ENCODE measurements at places on chromosomes 1 and 21. TPM values are rescaled to one million over a fixed set of nuclear protein-coding genes. Genes with fewer than 3 reads are reported as not detected.

COL16A1 gene
- total RNA-seq, result 133 TPM

CLDN8 gene
- not detected for total RNA-seq

NPR1 gene
- total RNA-seq, result 1.5 TPM

- DNase-seq, result peak; percentile 14
These were observed 451.4 kb downstream of the PTPRU start for GRCh38 chr1:29687601-29688244.

DNA sequence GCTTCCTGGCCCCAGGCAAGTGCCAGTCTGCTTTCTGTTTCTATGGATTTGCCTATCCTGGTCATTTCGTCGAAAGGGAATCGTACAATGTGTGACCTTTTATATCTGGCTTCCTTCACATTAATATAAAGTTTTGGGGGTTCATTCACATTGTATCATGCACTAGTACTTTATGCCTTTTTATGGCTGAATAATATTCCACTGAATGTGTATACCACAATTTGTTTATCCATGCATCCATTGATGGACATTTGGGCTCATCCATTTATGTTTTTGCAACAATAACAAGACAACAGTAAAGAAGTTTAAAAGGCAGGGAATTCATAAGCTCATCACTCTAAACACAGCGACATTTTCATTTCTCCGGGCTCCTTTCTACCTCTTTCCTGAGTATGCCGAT is 50.6 kb downstream of the SPSB1 start:
- no peak for DNase-seq

DNA sequence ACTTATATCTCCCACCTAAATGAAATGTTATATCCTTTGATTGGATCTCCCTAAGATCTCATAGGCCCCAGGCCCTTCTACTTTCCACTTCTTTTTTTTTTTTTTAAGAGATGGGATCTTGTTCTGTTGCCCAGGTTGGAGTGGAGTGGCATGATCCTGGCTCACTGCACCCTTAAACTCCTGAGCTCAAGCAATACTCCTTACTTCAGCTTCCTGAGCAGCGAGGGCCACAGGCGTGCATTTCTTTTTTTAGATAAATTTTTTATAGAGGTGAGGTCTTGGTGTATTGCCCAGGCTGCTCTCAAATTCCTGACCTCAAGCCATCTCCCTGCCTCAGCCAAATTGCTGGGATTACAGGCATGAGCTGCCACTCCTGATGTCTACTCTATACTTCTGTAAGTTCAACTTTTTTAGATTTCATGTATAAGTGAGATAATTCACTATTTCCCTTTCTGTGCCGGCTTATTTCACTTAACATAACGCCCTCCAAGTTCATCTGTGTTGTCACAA is 987.5 kb upstream of the NCAM2 start:
- no peak for DNase-seq

DNA sequence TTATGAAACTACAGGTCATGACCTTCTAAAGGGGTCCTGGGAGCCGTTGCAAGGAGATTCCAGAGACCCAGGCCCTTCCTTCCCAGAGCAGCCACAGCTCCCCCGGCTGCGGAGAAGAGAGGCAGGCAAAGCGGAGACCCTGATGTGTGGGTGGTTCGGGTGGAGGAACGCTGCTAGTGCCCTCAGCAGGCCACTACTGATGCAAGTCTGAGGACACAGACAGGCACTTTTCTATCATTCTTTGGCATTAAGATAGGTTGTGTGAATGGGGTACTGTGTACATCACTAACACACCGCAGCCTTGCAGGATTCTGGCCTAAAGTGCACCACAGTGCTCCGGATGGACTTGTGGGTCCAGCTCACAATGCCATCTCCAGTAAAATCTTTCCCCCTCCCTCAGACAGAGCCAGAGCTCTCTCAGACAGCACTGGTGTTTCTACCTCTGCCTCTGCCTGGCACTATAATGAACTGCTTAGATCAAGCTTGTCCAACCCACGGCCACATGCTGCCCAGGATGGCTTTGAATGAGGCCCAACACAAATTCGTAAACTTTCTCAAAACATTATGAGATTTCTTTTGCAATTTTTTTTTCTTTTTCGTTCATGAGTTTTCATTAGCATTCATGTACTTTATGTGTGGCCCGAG is 121.4 kb downstream of the TGFBR3 start:
- DNase-seq, result no peak

- DNase-seq, result no peak
These were observed 9.9 kb upstream of the SPRR4 start for GRCh38 chr1:152960452-152961044.

DNA sequence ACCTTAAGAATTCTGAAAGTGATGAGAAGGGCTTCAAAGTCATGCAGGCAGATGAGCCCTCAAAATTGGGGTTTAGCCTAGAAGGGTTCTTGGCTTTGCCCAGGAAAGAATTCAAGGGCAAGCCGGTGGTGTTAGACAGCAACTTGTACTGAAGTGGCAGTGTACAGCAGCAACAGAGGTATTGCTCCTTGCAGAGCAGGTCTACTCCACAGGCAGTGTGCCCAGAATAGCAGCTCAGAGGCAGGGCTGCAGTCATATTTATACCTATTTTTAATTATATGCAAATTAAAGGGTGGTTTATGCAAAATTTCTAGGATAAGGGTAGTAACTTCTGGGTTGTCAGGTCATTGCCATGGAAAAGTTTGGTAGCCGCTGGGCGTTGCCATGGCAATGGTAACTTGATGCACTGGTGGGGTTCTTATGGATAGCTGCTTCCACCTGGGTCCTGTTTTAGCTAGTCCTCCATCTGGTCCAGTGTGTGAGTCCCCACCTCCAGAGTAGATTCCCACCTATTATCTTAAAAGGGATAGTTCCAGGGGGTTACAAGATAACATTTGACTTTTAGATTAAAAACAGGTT is 57.9 kb upstream of the CR2 start:
- DNase-seq, result no peak

DNA sequence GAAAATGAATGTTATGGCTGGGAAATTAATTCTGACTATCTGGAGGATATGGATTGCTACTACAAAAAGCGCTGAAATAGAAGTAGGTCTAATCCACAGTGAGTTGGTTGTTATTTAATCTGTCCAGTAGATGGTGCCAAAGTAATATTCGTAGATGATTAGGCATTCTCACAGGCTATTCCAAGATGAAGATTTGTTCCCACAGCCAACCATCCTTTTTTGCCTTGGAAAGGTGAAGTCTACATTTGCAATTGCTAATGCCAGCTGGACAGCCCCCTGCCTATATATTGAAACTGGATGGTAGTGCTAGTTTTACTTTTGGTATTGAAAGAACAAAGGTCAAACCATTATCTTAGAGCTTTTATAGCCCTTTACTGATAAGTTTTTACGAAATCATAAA is 43.8 kb downstream of the RBM11 start:
- peak; percentile 60 for DNase-seq

DNA sequence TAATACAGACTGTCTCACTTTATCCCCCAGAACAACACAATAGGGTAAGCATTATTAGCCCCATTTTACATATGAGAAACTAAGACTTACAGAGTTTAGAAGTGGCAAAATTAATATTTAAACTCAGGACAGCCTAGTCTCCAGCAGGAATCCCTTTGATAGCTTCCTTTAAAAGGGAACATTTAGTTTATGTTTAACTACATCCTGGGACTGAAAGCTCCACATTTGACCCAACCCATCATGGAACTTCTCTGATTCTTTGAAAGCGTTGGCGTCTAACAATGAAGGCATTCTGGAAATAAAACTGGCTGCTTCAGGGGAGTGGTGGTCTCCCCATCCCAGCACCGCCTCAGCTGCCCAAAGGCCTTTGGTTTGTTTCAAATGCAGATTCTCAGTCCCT is 250.6 kb upstream of the NFIA start:
- DNase-seq, result no peak

DNA sequence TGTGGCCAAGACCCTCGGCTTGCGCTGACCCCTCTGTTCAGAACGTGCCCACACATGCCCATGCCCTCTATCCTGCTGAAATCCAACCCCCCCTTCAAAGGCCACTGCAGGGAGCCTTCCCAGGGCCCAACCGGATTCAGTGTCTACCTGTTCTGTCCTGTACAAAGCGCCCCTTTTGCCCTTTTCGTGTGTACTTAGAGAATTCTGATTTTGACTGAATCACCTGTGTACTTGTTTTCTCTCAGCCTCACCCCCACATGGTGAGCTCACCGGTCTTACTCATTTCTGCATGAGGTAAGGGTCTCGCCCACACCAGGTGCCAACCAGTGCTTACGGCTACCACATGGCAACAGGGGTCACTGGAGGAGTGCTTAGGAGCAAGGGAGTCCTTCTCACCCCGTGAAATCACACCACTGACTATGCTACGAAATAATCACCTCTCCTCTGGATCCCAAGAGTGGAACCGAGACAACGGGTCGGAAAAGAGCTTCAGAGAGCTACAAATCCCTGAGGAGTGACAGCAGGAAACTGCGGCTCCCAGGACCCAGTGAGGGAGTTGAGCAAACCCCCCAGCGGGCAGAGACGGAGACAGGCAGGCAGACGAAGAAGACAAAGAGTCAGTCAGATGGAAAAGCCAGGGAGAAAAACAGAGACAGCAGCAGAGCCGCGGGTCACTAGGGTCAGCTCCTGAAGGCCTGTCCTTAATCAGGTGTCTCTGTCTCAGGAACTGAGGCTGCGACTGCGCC is 2.1 kb upstream of the S100A2 start:
- peak; percentile 29 for DNase-seq

GRCh38 chr1:233933339-233933738 is 28.9 kb downstream of the SLC35F3 start:
- no peak for DNase-seq

DNA sequence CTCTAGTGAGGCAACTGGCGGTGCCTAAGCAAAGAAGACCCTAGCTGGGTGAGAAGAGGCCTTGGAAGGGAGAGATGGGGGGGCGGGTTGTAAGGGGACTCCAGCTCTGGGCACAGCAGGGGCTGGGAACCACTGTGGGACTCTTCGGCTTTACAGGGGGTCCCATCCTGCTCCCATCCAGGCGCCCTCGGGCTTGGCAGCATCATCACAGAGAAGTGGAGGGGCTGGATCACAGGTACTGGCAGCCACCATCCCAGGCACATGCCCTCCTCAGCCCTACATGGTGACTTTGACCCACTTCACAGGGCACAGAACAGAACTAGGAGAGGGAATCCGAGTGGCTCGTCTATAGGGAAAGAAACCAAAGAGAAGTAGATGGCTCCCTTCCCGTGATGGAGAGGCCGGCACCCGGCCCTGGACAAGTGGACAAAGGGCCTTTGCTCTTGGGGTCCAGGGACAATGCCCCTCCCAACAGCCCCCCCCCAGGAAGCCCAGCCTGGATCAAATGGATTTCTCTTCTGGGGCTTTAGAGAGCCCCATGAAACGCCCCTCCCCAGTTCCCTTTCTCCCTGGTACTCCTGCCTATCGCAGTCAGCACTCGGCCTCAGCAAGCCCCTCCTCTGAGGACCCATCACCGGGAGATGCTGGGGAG is 54.0 kb upstream of the ECE1 start:
- DNase-seq, result no peak

All from fibroblast of the aortic adventitia (primary cell).